Left colon (tissue), 2 donors: ENCODE measurements at places on chromosomes 13 and 19. TPM values are rescaled to one million over a fixed set of nuclear protein-coding genes. Genes with fewer than 3 reads are reported as not detected.
A peak's percentile ranks its signal among the peaks of the same experiment; 100 is the strongest.

DNA sequence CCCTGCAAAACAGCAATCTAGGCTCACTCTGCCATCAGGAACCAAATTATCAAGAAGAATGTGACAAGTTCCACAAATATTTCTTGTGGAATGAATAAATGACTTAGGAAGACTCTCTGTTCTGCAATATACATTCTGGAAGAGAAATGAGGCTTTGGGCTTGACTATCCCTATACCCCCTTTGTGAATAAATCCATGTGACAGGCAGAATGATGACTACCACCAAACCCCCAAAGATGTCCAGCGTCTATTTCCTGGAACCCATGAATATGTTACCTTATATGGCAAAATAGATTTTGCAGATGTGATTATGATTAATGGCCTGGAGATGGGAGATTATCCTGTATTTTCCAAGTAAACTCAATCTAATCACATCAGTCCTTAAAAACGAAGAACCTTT, 139.3 kb downstream of the ENOX1 start:
- no peak for DNase-seq

GRCh38 chr19:3479177-3479833, 1.0 kb downstream of the SMIM24 start:
- DNase-seq = no peak

The NUMBL gene
- total RNA-seq = 14.5 TPM

- DNase-seq = no peak
These were observed at the start of gene CACNG6 for GRCh38 chr19:53991224-53992113. Gene CACNG6, plus strand, starts transcription at chr19:53991637. Its CDS starts 1,241 bp downstream, at chr19:53992878.

The TNFRSF19 gene
- 0.55 TPM for total RNA-seq

- no peak for DNase-seq
These were observed 142.8 kb upstream of the UBL3 start for GRCh38 chr13:29993196-29993595.

DNA sequence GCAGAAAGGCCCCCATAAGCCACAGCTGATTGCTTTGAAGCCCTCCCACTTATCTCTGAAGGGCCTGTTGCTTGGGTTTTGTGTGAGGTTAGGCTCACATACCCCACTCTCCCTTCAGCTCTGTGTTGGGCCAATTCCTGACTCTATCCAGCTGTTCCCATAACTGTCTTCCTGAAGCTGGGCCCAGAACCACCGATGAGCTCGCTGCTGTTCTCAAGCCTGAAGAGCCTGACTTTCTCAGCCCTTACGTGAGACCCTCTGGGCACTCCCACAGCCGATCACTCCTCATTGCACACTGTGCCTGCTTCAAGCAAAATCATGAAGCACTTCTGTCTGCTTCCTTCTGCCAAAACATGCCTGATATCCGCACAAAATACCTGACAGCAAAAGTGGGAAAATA, 124.1 kb downstream of the CRYL1 start:
- DNase-seq = no peak

DNA sequence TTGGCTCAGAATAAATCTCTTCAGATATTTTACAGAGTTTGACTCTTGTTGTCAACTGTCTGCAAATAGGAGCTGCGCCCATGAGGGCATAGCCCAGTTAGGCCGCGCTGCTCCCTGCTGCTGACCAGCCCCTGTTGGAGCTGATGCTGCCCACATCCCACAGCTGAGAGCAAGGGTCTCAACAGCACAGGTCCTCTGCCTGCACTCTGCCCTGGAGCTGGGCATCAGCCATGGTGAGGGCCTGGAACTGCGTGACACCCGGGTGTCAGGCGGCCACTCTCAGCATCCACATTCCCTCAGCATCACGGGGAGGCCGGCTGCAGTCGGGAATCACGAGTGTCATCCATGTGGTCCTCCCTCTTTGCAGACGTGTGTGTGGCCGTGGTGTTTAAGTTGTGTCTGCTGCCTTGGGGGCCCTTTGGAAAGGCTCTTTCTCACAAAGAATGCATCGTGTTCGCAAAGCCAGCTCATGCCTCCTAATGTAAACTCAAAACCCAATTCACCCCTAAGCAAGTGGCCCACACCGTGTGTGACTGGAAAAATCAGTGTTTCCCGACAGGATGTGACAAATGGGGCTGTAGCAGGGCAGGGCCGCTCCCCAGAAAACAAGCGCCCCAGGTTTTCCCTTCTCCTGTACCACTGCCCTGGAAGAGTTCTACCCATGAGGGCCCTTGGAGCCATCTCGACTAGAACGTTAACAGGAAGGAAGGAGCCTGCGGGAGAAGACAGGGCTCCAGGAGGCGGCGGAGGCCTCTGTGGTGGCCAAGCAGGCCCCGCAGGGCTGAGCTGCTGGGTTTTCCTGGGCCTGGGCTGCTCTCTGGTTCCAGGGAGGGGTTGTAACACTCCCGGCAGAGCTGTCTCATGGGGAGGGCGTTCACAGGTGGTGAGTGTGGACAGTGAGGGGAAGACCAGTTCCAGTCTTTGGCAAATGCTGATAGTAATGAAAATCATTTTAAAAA, 20.3 kb downstream of the ATP11A start:
- DNase-seq = no peak

- DNase-seq = no peak
These were observed 7.1 kb upstream of the ZNF823 start for GRCh38 chr19:11745869-11746268.

DNA sequence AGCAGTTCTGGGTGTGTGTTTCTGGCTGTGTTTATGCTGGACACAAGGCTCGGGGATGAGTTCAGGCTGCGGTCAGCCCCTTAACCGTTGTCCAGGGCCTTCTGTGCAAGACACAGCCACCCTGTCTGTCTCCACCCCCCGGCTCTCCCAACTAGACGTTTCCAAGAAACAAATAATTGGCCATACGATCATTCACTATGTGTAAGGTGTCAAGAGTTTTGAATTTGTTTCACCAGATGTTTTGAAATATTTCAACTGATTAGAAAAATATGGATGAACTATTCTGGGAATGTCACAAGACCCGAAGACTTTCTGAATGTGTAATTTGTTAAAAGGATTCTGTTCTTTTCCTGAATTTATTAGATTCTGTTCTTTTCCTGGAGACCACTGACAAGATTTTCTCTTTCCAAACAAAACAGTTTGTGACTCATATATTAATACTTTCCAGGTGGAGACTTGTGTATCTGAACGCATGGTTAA, 318.2 kb downstream of the MYO16 start:
- DNase-seq = peak; percentile 49

The SCN1B gene
- 4.1 TPM for total RNA-seq

GRCh38 chr13:46667687-46668281, 114.8 kb downstream of the LRCH1 start:
- DNase-seq = no peak

GRCh38 chr19:1967087-1967608, 26.2 kb downstream of the CSNK1G2 start:
- no peak for DNase-seq

The FGF14 gene
- 0.92 TPM for total RNA-seq
